NCI-H2171 treated with DMSO at 0.1 percent for 48 hours (cell line): ENCODE measurements at places on chromosomes 16 and 17.
A peak's percentile ranks its signal among the peaks of the same experiment; 100 is the strongest.

DNA sequence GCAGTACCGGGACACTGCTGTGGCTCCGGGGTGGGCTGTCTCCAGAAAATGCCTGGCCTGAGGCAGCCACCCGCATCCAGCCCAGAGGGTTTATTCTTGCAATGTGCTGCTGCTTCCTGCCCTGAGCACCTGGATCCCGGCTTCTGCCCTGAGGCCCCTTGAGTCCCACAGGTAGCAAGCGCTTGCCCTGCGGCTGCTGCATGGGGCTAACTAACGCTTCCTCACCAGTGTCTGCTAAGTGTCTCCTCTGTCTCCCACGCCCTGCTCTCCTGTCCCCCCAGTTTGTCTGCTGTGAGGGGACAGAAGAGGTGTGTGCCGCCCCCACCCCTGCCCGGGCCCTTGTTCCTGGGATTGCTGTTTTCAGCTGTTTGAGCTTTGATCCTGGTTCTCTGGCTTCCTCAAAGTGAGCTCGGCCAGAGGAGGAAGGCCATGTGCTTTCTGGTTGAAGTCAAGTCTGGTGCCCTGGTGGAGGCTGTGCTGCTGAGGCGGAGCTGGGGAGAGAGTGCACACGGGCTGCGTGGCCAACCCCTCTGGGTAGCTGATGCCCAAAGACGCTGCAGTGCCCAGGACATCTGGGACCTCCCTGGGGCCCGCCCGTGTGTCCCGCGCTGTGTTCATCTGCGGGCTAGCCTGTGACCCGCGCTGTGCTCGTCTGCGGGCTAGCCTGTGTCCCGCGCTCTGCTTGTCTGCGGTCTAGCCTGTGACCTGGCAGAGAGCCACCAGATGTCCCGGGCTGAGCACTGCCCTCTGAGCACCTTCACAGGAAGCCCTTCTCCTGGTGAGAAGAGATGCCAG is 12.9 kb downstream of the STH start:
- DNase-seq = no peak

DNA sequence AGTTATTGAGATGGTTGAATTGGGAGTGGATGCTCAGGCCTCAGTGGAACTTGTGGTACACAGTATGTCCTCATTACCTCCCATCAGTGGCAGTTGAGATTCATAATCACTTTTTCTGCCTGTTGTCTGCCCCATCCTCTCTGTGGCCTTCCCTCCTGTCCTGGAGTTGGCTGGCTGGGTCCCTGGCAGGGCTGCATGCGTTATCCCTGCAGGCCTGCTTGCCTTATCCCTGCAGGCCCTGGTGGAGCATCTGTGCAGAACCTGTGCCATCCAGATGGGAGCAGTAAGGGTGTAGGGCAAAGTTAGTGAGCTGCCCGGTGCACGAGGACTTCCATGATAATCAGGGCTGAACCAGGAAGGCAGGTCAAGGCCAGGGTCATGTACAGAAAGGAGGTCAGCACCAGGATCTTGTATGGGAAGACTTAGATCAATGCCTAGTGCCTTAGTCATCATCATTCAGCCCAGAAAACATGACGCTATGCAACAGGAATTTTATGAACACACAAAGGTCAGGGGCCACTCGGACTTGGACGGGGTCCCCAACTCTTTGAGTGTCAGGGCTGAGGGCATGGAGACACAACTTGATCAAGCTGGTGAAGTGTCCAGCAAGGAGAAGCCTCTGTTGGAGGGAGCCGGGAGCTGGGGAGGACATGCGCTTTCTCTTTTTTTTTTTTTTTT is 47.2 kb downstream of the ABCC1 start:
- no peak for DNase-seq

GRCh38 chr17:49015924-49016774 is 19.0 kb downstream of the IGF2BP1 start:
- no peak for DNase-seq

DNA sequence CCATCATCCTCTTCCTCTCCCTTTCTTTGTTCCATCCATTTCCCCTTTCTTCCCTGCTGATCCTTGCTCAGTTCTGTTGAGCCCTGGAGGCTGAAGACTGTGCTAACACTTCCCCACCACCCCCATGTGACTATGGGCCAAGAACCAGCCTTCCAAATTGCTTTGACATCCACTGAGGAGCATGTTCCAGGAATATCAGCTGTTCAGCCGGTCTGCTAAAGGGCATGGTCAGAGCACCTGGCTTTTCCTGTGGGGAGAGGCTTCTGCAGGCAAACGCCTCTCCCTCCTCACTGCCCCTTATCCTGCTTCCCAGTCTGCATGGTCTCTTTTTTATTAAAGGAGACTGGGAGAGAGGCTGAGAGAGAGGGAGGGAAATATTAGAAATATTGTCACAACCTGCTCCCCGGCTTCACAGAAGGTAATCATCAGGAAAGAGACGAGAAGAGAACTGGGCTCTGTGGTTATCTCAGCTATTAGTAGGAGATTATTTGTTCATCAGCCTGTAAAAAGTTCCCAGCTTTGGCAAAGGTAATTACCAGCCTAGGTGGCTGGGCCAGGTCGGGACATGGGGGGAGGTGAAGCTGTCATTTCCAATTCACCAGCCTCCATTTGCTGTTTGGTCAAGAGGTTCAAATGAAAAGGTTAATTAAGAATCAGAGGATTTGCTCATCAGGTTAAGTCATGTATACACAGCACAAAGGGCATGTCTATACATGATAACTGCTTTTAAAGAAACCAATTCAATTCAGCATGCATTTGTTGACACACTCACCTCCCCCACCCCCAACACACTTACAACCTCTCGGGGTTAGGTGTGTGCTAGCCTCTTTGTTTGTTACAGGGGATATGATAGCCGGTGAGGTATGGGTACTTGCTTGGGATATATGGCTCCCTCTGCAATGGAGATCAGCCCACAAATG is 83.7 kb upstream of the CRHR1 start:
- DNase-seq = peak; percentile 30

DNA sequence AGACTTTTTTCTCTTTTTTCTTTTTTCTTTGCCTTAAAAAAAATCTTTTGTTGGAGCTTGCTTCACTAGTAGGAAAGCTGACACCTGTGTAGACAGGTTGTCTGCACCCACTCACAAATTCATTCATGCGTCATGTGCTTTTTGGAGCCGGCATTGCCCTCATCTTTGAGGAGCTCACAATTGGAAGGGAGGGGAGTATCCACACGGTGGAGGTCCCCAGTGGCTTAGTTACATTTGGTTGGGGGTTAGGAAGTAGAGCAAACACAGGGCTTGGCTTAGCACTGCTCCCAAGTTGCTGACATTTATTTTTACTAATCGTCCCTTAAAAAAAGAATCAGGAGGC is 18.7 kb upstream of the MEIOB start:
- peak; percentile 99 for DNase-seq

- DNase-seq = no peak
These were observed 14.0 kb upstream of the TMEM94 start for GRCh38 chr17:75442168-75443103.

- peak; percentile 67 for DNase-seq
These were observed at the start of gene NFATC3 for GRCh38 chr16:68085259-68086071. NFATC3 (plus strand) TSS chr16:68085370; CDS start chr16:68085682, 312 bp downstream.

GRCh38 chr16:84268291-84269040 is 26.2 kb upstream of the WFDC1 start:
- peak; percentile 44 for DNase-seq

DNA sequence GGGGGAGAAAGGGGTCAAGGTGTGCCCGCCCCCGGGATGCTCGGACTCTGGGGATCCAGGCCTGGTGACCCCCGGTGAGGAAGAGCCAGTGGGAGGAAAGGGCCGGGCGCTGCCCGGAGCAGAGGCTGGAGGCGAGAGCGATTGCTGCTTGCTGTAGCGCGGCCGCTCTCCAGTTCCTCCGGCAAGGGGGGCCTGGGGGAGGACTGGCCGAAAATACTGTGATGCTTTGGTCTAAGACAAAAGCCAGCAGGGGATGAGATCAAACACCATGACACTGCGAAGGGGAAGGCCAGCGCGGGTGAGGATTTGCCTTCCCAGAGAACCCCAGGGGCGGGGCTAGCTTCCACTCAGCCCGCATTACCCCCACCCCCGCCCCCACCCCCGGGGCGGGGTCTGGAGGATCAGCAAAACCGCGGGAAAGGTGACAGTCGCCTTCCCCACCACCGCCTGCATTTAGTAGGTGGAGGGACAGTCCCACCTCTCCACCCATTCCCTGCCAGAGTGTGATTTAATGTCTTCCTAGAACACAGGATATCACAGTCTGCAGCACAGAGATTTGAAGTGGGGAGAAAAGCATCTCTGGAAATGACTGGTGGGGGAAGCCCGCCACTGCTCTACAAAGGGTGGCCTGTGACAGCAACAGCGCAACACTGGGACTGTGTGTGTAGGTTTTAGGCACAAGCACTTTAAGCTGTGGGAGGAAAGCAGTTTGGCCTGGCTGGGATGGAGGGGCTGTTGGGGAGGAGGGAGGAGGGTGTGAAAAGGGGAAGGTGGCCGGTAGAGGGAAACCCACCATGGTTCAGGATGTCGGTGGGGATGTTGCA is 25.7 kb downstream of the MRC2 start:
- peak; percentile 84 for DNase-seq

DNA sequence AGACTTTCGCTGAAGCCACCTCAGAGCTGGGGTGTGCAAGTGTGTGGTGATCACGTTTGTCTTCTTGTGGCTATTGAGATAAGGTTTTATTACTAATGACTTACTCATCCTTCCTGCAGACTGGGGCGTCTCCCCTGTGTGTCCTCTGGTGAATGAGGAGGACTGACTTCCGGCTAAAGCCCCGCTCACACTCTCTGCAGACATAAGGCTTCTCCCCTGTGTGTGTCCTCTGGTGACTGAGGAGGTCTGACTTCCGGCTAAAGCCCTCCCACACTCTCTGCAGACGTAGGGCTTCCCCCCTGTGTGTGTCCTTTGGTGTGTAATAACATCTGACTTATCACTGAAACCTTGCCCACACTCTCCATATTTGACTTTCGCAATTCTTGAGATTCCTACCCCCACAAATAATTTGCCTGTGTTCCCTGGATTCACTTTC is 19.4 kb downstream of the PRDM7 start:
- DNase-seq = no peak
